ENCODE measurements at places on chromosomes 4 and X. TPM values are rescaled to one million over a fixed set of nuclear protein-coding genes. Genes with fewer than 3 reads are reported as not detected.

The EFHC2 gene
- total RNA-seq = 6.6 TPM

The SSX2B gene
- total RNA-seq = not detected

The IL1RAPL2 gene
- not detected for total RNA-seq

The CABS1 gene
- not detected for total RNA-seq

The SGMS2 gene
- 29.1 TPM for total RNA-seq

The FGG gene
- not detected for total RNA-seq

The CSAG3 gene
- total RNA-seq = not detected

The CXXC4 gene
- 3.7 TPM for total RNA-seq

The SERPINA7 gene
- total RNA-seq = not detected

The MAGEB1 gene
- total RNA-seq = not detected

The REPS2 gene
- 8.9 TPM for total RNA-seq

The BST1 gene
- 7.0 TPM for total RNA-seq

The SSX3 gene
- not detected for total RNA-seq

The MYOZ2 gene
- 506 TPM for total RNA-seq

The PDE6B gene
- total RNA-seq = 7.0 TPM

The SMARCAD1 gene
- total RNA-seq = 13.9 TPM

The CISD2 gene
- 22.1 TPM for total RNA-seq

The MAGEC3 gene
- total RNA-seq = not detected

The SCFD2 gene
- total RNA-seq = 11.1 TPM

The TCEAL9 gene
- total RNA-seq = 36.1 TPM

The BGN gene
- total RNA-seq = 204 TPM

The PPARGC1A gene
- total RNA-seq = 130 TPM

The STPG2 gene
- total RNA-seq = not detected

The ASMT gene
- not detected for total RNA-seq

The TXLNG gene
- 5.9 TPM for total RNA-seq

The NLRP2B gene
- not detected for total RNA-seq

Data from right cardiac atrium (tissue), 5 donors.